ENCODE measurements at places on chromosomes 12 and 14.

DNA sequence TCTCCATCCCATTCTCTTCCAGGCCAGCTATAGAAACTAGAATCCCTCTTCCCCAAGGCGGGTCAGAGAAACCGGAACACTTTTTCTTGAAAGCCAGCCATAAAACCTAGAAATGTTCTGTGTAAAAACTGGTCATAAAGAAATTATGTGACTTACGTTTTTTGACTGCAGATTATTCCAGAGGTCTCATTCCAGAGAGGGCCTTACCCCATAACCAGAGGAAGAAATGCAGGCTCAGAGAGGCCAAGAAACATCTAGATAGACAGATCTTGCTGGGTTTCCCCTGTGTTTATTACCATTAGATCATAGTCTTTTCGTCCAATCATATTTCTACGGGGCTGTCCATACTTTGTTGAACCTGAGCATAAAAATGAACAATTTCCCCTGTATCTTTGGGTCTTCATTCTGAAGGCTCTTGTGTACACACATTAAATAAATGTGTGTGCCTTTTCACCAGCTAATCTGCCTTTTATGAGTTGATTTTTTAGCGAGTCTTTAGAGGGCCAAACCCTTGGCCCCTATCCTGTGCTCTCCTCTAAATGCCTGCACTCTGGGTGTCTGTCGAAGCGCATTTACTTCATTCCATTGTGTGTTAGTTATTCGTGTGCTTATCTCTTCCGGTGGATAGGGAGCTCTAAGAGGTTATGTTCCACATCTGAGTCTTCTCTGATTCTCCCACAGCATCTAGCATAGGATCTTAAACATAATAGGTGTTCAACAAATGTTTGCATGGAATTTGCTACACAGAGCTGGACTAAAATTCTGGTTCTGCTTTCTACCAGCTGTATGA lies 163.0 kb downstream of the ADCK1 start:
- no peak for DNase-seq

DNA sequence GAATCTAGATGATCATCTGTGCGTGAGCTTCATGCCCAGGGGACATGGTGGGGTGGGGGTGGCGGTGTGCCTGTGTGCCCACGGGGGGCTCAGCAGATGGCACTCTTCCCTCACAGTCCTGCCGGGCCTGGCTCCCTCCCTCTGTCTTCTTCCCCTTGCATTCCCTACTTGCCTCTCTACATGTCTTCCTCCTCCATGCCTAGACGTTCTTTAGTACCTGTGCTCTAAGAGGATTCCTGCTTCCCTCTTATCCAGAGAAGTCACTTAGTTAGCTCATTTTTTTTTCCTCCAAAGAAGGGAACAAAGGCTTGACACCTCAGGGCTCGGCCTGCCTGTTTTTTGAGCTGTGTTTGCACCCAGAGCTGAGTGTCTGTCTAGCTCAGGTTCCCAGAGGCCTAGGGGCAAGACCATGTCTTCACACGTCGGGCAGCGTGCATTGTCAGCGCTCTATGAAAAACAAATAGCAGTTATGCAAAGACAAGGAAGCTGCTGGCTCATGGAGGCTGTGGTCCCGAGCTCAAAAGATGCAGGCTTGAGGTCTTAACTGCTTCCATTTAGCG lies 48.8 kb downstream of the NINJ2 start:
- peak; percentile 91 for DNase-seq

GRCh38 chr14:67358924-67359774 lies 455 bp downstream of the ATP6V1D start:
- DNase-seq, result peak; percentile 61

DNA sequence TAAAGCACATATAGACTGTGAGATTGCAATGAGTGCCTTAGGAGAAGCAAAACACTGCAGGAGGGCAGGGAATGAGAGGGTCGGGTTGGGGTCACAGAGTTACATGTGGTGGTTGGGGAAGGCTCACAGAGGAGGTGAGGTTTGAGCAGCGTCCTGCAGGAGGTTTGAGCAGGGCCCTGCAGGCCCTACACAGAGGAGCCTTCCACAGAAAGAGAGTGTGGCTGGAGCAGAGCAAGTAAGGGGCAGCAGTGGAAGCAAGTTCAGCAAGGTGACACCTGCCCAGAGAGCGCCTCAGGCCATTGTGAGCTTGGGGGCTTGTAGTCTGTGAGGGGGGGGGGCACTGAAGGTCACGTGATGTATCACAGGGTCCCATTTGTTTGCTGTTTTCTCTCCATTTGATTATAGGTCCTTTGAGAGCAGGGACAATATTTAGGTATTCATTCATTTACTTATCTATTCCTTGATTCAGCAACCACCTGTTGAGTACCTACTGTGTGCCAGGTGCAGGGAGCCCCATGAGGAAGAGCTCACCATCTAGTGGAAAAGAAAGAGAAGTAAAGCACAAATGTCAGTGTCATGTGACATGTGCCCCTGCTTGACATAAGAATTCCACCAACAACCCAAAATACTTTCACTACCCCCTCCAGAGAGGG lies 56.6 kb downstream of the GALNT16 start:
- DNase-seq, result no peak

DNA sequence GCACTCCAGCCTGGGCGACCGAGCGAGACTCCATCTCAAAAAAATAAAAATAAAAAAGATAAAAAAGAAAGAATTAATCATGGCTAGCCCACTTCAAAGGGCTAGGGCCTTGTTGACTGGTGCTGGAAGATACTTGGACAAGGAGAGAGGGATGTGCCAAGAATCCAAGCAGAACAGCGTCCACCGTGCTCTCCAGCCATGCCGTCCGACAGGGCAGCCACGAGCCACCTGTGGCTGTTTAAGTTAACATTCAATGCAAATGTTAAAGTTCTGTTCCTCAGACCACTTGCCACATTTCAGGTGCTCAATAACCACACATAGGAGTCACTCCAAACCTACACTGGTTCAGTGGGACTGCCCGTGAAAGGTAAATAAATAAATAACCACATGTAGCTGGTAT lies 21.4 kb downstream of the SLC6A13 start:
- no peak for DNase-seq

DNA sequence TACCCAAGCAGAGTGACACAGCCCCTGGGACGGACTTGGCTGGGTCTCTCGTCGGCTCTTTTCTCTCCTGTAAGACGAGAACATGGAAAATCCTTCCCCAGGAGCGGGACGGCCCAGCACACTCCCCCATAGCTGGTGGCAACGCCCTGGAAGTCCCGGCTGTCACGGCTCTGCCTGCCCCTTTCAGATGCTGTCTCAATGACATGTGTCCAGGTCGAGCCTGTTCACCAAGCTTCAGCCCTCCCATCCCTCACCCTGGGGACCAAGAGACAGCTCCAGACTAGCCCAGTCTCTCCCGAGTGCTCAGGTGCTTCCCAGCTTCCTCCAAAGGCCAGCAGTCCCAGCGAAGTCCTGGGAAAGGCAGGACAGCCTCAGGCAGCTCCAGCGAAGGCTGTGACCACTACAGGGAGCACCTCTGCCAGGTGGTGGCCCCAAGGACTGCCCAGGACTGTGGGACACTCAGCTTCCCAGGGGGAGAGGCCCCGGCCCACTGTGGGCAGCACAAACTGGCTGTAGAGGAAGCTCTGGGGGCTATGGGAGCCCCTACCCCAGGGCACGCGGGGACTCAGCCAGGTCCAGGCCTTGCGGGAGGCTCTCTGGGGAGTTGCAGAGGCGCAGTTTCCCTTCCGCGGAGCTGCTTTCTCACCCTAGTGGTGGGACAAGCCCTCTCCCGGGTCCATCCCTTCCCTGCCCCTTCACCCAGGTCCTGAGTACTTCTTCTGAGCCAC lies 33.6 kb downstream of the TNFAIP2 start:
- no peak for DNase-seq

- DNase-seq, result peak; percentile 58
These were observed 178.1 kb upstream of the ARHGAP5 start for GRCh38 chr14:31898838-31899528.

GRCh38 chr12:124188084-124188483 lies 106.8 kb upstream of the RFLNA start:
- DNase-seq, result no peak

DNA sequence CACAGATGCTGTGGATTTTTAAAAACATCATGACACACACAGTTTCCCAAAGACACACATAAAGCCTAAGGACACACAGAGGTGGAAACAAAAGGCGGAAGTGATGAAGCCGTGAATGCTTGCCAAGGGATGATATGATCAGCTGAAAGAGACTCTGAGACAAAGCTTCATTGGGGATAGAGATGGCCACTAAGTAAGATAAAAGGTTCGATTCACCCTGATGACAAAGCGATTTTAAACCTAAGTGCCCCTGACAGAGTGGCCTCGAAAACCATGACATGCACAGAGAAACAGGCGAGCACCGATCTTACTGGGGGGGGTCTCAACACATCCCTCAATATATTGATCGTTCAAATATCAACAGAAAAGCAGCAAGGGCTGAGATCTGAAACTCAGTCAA lies 20.3 kb upstream of the EIF5 start:
- DNase-seq, result no peak

GRCh38 chr14:54623279-54624004 lies 56.5 kb downstream of the SAMD4A start:
- no peak for DNase-seq

GRCh38 chr14:75040507-75040906 lies 10.8 kb downstream of the MLH3 start:
- DNase-seq, result no peak

DNA sequence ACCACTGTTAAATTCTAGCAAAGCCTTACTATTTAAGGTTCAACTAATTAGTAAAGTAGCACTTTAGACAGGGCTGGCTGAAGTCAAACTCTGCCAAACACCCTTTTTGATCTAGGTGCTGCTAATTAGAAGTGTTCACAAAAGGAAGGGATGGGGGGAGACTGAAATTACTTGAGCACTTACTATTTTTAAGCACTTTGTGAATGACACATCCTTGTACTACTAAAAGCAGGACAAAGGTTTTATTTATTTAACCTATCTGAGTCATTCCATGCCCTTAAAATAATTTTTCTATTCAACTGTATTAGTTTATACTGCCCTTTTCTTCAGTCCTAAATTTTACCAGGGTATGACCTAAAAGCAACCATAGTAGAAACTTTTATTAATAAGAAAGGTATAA lies 20.1 kb downstream of the MBIP start:
- peak; percentile 50 for DNase-seq

- peak; percentile 18 for DNase-seq
These were observed 59.5 kb downstream of the GALNT4 start for GRCh38 chr12:89464974-89465592.

DNA sequence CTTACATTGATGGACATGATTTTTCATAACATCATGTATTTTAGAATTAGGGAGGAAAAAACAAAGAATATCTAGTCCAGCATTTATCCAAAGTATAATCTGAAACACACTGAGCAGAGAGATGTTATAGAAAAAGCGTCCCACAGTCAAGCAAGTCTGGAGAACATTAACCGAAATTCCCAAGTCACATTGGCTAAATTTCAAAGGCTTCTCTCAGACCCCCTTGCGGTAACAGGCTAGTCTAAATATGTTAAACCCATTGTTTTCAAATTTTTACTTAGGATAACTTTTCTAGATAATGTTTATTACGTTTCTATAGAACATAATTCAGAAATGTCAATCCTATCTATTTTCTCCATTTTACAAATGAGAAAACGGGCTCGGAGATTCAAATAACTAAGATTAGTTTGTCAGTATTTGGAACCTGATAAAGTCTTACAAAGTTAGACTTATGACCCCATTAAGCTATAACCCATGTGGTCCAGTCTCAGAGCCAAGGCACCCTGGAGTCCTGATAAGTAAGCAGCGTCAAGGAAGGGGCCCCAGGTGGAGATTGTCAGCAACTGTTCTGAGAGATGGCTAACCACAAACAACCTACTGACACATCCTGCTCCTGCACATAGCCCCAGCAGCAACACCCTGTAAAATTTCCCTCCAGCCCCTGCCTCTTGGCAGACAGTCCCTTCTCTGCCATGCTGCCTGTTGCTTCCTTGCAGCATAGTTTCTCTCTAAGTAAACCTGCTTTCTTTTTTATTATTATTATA lies 220.6 kb upstream of the TMEM260 start:
- DNase-seq, result no peak

DNA sequence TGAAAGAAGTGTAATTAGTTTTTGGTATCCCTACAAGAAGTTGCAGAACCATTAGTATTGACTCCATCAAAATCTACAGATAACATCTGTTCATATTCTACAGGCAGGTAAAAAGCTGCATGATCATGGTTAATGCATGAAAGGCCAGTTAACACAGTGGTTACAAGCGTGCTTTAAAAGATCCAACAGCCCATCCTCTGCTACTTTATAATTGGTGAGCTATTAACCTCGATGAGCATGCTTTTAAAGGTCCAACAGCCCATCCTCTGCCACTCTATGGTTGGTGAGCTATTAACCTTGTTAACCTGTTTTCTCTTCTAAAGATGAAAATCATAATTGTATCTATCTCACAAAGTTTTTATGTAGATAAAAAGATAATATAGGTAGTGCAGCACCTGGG lies 289.3 kb downstream of the DUSP6 start:
- DNase-seq, result no peak

- DNase-seq, result no peak
These were observed 10.7 kb upstream of the KRT82 start for GRCh38 chr12:52416795-52417194.

DNA sequence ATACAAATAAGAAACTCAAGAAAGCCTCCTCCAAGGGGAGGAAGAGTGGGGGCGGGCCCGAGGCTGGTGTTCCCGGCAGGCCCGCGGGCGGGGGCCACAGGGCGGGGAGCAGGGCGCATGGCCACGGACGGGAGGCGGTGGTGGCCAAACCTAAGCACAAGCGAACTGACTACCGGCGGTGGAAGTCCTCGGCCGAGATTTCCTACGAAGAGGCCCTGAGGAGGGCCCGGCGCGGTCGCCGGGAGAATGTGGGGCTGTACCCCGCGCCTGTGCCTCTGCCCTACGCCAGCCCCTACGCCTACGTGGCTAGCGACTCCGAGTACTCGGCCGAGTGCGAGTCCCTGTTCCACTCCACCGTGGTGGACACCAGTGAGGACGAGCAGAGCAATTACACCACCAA lies 8.7 kb downstream of the DACT1 start:
- DNase-seq, result no peak

GRCh38 chr12:19763488-19763887 lies 324.2 kb downstream of the AEBP2 start:
- no peak for DNase-seq

DNA sequence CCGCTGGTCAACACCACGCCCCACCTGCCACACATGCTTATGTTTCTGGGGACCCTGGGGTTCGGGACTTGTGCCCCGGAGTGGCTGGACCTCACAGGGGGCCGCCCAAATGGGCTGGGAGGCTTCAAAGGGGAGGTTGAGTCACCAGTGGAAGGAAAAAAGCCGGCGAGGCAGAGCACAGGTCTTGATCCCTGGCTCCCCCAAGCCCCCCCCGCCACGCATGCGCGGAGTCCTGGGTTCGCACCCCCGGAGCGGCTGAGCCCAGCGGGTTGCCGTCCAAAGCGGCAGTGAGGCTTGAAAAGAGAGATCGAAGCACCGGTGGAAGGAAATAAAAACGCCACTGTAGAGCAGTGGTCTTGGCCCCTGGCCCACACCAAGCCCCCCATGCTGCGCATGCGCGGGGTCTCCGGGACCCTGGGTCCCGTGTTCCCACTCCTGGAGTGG lies 313.5 kb downstream of the ALG10 start:
- no peak for DNase-seq

DNA sequence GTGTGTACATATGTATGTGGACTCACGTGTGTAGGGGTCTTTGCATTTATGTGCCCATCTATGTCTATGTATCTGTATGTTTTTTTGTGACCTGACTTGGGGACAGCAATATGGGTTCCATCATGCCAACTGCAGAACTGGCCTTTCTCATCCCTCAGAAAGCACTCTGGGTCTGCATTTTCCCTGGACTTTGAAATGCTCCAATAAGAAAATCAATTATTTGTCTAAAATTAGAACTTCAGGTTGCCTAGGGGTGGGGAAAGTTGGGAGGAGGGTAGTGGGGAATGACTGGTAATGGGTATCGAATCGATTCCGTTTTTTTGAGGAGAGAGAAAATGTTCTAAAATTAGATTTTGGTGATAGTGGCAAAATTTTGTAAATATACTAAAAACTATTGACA lies 140.8 kb upstream of the NOS1 start:
- no peak for DNase-seq
